ENCODE measurements at places on chromosomes 5 and 9. TPM values are rescaled to one million over a fixed set of nuclear protein-coding genes. Genes with fewer than 3 reads are reported as not detected.
A peak's percentile ranks its signal among the peaks of the same experiment; 100 is the strongest.

TNC gene
- total RNA-seq = 12.1 TPM

ECM2 gene
- 5.8 TPM for total RNA-seq

DNA sequence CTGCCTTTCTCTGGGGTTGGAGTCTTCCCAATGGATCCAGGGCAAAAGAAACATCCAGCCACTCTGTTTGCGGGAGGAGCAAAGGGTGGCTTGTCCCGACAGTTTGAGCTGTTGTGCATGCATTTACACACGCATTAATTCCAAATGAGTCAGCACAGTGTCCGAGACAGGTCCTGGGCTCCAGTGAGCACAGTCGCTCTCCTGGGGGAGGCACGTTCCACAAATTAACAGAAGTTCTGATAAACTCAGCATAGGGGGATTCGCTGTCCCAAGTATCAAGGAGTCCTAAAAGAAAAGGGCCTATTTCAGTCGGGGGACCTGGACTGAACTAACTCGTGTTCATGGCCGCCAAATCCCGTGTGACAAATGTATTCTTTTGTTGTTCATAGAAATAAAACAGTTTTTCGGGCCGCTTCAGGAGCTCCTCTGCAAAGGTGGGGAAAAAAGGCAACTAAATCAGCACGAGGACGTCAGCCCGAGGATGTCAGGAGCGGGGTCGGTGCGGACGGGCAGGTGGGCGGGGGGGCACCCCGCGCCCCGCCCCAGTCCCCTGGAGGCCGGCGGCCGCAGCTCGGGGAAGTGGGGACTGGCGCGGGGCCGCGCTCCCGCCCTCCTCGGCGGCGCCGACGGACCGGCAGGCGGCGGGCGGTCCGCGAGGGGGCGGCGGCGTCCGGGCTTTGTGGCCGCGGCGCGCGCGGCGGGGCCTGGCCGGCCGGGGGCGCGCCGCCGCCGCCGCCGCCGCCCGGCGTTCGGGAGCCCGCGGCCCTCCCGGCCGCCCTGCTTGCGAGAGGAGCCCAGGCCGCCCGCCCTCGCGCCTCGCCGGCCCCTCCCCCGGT, at the start of gene MSANTD3:
TSS of gene MSANTD3 (plus strand) at position 614 of the 836 bp plus-strand sequence. CDS start 14,796 bp downstream, outside the sequence.
- DNase-seq = peak; percentile 57

DNA sequence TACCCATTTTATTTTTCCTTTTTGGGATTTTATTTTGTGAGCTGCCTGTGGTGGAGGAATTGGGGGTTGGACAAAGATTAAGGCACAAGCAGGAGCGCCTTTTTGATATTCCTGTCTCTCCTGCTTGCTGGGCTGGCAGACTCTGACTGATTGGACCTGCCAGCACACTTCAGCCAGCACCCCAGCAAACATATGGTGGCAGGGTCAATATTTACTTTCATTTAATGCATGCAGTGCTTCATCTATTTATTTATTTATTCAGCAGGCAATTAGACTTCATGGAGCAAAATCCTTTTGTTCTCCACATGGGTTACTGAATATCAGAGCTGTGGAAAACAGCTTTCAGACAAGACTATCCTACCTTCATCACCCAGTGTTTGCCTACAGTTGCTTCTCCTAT, 48.4 kb upstream of the EPB41L4A start:
- no peak for DNase-seq

- no peak for DNase-seq
These were observed 66.0 kb upstream of the RNF130 start for GRCh38 chr5:180137401-180138213.
